Psoas muscle (tissue), 8 donors: ENCODE measurements at places on chromosomes 4 and X.

GRCh38 chrX:109344678-109345077, 137.2 kb downstream of the GUCY2F start:
- no peak for DNase-seq

GRCh38 chrX:130330706-130331105, 9.0 kb upstream of the SLC25A14 start:
- peak; percentile 27 for DNase-seq

DNA sequence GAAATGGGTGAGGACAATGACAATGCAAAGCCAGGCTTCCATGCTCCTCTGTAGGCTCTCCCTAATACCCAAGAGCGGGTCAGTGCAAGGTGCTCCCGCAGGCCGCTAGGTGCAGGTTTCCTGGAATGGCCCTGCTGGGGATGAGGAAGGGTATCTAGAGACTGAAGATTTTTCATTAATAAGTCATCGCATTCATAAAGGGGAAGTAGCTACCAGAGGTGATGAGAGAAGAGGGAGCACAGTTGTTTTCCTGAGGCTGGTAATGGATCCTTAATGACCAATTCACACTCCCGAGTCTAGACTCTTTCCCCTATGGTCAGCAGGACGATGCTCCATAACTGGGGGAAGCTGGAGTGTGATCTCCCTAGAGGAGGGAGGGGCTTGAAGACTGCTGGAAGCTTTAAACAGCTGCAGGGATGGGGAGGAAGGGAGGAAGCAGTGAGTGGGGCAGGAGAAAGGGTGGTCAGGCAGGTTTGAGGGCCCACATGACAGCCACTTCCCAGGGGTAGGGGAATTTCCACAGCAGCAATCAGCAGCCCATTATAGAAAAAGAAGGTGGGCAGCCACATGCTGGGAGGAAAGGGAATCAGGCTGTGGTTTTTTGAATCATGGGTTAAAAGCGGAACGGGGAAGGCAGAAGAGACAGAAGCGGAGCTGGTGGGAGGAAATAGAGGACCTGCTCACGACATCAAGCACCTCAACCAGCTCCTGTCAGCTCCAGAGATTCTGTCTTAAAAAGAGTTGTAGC, 10.2 kb upstream of the ATP6AP2 start:
- no peak for DNase-seq

DNA sequence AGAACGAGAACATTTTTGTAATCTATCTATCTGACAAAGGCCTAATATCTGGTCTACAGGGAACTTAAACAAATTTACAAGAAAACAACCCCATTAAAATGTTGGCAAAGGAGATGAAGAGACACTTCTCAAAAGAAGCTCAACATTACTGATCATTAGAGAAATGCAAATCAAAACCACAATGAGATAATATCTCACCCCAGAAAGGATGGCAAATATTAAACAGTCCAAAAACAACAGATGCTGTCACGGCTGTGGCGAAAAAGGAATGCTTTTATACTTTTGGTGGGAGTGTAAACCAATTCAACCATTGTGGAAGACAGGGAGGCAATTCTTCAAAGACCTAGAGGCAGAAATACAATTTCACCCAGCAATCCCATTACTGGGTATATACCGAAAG, 2284.8 kb downstream of the ARAP2 start:
- no peak for DNase-seq

- no peak for DNase-seq
These were observed 54.4 kb upstream of the KLF3 start for GRCh38 chr4:38609614-38610013.

GRCh38 chr4:22019676-22020075, 71.1 kb upstream of the KCNIP4 start:
- DNase-seq, result no peak

- DNase-seq, result no peak
These were observed 101.1 kb downstream of the MID1 start for GRCh38 chrX:10519278-10519677.

GRCh38 chrX:83759872-83760271, 101.1 kb upstream of the CYLC1 start:
- no peak for DNase-seq

DNA sequence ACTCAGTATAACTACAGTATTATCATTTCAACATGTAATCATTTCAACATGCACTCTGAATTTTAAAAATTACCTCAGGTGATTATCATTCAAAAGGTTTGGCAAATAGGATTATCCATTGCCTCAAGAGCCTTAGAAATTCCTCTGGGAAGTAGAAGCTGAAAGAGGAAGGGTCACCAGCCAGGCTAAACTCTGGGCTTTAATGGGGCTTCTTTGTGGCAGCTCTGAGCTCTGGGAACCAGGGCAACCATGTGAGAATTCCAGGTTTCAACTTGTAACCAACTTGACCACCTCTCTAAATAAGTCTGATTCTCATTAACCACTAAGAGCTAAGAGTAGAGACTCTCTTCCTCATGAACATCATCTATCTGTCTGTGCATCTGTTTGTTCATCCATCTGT, 117.2 kb upstream of the MED14 start:
- no peak for DNase-seq

GRCh38 chr4:28490669-28491068, 1630.0 kb downstream of the STIM2 start:
- DNase-seq, result no peak

GRCh38 chr4:108216510-108216909, 47.8 kb upstream of the LEF1 start:
- DNase-seq, result no peak

- no peak for DNase-seq
These were observed 11.0 kb upstream of the IDS start for GRCh38 chrX:149515954-149516602.

DNA sequence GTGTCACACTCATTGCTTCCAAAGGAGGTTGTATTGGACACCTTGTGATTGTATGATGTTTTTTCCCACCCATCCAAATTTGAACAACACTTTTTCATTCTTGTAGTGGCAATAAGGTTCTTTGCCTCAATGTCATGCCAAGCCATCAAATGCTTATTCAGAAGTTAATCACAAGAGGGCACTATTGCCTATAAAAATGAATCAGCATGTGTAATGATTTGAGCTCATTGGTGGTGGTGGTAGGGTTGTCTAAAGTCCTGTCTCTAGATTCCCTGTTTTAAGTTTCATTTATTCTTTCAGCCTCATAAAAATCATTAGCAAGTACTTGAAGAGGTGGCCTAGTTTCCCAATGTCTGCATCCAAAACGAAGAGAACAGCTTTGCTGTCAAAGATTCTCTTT, 37.0 kb downstream of the IRS4 start:
- no peak for DNase-seq

- DNase-seq, result no peak
These were observed 138.9 kb downstream of the NPNT start for GRCh38 chr4:106034220-106034619.

- DNase-seq, result no peak
These were observed 89.9 kb downstream of the EFHC2 start for GRCh38 chrX:44253575-44253942.

DNA sequence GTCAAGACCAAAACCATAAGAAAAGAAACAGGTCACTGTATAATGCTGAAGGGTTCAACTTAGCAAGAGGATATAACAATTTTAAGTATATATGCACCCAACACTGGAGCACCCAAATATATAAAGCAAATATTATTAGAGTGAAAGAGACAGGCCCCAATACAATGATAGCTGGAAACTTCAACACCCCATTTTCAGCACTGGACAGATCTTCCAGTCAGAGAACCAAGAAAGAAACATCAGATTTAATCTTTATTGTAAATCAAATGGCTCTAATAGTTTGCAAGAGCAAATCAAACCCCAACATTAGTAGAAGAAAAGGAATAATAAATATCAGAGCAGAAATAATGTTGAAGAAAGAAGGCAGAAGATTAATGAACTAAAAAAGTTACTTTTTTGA, 36.2 kb downstream of the MAGED4 start:
- DNase-seq, result no peak

DNA sequence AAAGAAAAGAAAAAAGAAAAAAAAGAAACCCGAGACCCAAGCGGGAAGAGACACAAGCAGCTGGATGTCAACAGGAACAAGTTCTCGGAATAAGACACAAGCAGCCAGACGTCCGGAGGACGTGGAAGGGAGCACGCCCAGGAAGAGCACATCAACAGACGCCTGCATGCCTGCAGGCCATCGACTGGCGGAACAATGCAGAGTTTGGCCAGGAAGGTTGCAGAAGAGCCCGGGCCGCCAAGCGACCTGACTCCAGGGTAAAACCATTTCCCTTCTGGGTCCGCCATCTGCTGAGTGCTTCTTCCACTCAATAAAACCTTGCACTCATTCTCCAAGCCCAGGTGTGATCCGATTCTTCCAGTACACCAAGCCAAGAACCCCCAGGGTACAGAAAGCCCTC, 95.6 kb upstream of the PRR32 start:
- no peak for DNase-seq

GRCh38 chrX:153450114-153450948, 4.5 kb upstream of the TREX2 start:
- peak; percentile 16 for DNase-seq

- no peak for DNase-seq
These were observed 35.5 kb upstream of the UGT2B7 start for GRCh38 chr4:69060651-69061308.

DNA sequence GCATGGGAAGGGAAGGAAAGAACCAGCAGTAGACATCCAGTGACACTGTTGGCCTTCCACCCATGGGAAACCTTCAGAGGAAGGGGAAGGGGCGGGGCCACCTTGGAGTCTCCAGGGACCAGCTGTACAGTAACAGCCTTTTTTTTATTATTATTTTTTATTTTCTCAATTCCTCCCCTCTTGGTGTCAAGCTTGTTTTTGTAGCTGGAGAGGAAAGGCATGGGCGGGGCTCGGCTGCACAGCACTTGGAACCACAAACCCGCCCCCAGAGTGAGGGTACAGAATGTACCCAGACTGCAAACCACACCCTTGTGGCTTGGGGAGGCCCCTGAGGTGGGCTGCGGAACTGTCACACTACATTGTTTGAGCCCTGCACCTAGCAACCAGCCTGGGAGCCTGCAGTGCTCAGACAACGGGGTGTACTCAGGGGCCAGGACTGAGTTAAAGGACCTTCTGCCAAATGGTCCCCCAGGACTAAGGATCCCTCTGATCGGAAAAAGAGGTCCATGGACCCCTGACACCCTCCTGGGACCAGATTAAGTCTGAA, 45.7 kb downstream of the PRPS1 start:
- DNase-seq, result peak; percentile 93

GRCh38 chr4:174210354-174210753, 73.1 kb downstream of the FBXO8 start:
- no peak for DNase-seq

GRCh38 chr4:120052856-120053255, 13.8 kb downstream of the MAD2L1 start:
- peak; percentile 18 for DNase-seq

GRCh38 chr4:71209161-71209560, 129.7 kb upstream of the SLC4A4 start:
- DNase-seq, result no peak

DNA sequence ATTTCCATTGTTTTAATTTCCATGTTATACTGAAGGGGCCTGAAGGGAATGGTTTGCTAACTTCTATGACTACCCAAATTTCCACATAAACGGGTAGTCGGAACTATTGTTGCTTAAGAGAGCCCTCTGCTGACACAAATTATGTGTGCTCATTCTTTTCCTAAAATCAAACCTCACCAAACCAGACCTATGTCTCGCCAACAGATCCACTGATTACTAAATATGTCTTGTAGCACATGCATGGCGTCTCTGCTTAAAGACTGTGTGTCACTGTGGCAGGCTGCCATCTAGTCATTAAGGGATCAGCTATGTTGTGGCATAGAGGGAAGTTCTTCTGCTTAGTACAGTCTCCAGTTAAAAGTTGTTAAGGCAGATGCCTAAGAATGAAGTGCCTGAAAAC, 25.1 kb downstream of the PIR start:
- DNase-seq, result peak; percentile 50

DNA sequence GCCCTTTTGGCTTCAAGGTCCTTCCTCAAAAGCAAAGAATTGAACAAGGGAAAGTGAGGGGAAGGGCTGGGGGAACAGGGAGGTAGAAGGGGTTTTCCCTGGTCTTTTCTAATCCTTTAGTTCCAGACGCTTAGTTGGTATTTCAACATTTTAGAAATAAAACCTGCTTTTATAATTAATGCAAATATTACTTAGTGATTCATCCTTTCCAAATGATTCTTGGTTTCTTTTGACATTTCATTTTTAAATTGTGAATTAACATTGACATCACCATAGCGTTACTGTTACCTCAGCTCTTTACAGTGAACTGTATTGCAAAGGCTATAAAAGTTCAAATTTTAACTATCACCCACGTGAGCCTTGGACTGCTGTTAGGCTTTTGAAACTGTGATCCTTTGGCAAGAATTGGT, 20.9 kb downstream of the NFKB1 start:
- no peak for DNase-seq

DNA sequence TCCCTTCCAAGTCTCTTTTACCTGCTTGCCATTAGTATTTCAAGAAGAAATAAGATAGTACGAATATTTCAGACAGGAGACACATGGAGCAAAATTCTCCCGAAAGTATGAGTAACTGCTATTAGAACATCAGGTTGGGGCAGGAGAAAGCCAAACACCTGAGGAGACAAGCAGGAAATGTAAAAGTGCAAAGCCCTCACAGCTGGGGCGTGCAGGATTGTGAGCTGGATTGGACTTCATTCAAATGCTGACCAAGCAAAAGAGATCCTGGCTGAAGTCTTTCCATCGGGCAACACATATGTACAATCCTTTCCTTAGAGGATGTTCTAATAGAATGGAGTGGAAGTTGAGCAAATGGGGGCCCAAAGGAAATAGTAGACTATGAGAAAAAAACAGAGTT, 76.8 kb downstream of the DTHD1 start:
- no peak for DNase-seq

- DNase-seq, result no peak
These were observed 143.5 kb downstream of the QDPR start for GRCh38 chr4:17368408-17368807.

- peak; percentile 82 for DNase-seq
These were observed 83.1 kb downstream of the RELL1 start for GRCh38 chr4:37603070-37603468.

DNA sequence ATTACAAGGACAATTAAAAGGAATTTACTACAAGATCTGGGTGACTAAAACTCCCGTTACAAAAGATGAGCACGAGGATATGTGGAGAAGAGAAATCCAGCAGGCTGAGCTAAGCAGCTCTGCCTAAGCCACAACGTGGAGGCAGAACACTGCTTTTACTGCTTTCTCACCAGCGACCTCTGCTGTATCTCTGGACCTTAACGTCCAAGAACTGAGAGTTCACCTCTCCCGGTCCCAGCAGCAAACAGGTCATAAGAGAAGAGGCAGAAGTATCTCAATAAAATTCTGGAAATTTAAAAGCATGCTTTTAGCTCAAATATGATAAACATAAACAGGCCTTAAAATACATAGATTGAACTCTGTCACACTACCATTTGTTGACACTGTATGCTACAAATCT, 81.0 kb downstream of the ADGRA3 start:
- DNase-seq, result no peak
